ENCODE measurements at places on chromosomes 6 and 20.
A peak's percentile ranks its signal among the peaks of the same experiment; 100 is the strongest.

DNA sequence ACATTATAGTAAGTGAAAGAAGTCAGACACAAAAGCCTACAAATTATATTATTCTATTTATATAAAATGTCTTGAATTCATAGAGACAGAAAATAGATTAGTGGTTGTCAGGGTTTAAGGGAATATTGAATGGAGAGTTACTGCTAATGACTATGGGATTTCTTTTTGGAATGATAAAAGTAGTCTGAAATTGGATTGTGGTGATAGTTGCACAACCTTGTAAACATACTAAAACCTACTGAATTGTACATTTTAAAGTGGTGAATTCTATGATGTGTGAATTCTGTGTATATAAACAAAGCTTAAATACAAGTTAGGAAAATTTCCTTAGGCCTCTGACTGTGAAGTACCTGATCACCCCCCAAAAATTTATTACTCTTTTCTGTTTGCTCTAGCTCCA is 343.1 kb downstream of the TFAP2B start:
- DNase-seq: no peak

DNA sequence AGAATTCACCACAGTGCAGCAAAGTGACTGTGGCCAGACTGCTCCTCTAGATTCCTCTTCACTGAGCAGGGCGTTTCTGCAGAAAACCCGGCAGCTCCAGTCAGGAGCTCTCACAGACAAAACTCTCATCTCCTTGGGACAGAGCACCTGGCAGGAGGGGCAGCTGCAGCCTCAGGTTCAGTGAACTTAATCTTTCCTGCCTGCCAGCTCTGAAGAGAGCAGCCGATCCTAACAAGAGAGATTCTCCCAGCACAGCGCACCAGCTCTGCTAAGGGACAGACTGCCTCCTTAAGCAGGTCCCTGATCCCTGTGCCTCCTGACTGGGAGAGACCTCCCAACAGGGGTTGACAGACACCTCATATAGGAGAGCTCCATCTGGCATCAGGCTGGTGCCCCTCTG is 1065.5 kb downstream of the GRIK2 start:
- no peak for DNase-seq

GRCh38 chr6:170405311-170405975 is 98.9 kb downstream of the FAM120B start:
- no peak for DNase-seq

DNA sequence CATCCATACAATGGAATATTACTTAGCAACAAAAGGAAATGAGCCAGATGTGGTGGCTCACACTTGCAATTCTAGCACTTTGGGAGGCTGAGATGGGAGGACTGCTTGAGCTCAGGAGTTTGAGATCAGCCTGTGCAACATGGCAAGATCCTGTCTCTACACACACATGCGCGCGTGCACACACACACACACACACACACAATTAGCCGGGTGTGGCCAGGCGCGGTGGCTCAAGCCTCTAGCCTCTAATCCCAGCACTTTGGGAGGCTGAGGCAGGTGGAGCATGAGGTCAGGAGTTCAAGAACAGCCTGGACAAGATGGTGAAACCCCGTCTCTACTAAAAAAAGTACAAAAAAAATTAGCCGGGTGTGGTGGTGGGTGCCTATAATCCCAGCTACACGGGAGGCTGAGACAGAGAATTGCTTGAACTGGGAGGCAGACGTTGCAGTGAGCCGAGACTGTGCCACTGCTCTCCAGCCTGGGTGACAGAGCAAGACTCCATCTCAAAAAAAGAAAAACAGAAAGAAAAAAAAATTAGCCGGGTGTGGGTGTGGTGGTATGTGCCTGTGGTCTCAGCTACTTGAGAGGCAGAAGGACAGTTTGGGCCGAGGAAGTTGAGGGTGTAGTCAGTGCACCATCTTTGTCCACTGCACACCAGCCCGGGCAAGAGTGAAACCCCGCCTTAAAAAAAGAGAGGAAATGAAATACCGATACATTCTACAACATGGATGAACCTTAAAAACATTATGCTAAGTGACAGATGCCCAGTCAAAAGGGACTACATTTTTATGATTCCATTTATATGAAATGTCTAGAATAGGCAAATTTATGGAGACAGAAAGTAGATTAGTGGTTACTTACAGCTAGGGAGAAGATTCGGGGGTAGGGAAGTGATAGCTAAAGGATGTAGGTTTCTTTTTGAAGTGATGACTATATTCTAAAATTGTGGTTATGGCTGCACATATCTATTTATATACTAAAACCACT is 52.5 kb downstream of the RBL1 start:
- no peak for DNase-seq

- DNase-seq: no peak
Measured at GRCh38 chr6:43213431-43213830, 15.8 kb downstream of the DNPH1 start.

GRCh38 chr6:105797286-105797979 is 288.7 kb upstream of the PRDM1 start:
- DNase-seq: no peak

- no peak for DNase-seq
Measured at GRCh38 chr6:152696522-152696921, 1.2 kb upstream of the MYCT1 start.

- no peak for DNase-seq
Measured at GRCh38 chr20:61170496-61171320, 81.4 kb upstream of the CDH4 start.

DNA sequence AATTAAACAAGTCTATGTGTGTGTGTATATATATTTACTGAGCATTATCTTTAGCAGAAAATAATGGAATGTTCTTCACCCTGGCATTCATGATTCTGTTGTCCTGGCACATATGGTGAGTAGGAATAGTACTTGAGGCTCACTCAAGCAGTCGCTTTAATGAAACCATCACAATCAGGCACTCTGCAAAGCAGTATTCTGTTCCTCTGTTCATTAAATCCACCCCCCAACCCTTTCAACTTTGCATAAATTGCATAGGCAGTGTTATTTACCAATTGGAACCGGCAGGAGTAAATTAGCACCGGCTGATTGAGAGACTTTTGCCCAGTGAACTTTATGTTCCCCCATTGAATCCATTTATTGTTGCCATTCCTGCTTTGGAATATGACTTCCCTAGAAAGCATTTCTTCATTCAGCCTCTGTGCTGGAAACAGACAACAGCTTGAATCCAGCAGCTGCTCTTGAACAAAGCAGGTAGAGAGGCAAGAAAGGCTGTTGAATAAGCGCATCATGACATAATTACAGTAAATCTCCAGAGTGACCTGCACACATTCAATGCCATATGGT is 268.0 kb upstream of the RNF217 start:
- DNase-seq: peak; percentile 83

GRCh38 chr20:32168184-32168910 is 39.2 kb downstream of the PLAGL2 start:
- no peak for DNase-seq

Measured in DMS153 (cell line).